ENCODE measurements at places on chromosomes 3 and 15.

DNA sequence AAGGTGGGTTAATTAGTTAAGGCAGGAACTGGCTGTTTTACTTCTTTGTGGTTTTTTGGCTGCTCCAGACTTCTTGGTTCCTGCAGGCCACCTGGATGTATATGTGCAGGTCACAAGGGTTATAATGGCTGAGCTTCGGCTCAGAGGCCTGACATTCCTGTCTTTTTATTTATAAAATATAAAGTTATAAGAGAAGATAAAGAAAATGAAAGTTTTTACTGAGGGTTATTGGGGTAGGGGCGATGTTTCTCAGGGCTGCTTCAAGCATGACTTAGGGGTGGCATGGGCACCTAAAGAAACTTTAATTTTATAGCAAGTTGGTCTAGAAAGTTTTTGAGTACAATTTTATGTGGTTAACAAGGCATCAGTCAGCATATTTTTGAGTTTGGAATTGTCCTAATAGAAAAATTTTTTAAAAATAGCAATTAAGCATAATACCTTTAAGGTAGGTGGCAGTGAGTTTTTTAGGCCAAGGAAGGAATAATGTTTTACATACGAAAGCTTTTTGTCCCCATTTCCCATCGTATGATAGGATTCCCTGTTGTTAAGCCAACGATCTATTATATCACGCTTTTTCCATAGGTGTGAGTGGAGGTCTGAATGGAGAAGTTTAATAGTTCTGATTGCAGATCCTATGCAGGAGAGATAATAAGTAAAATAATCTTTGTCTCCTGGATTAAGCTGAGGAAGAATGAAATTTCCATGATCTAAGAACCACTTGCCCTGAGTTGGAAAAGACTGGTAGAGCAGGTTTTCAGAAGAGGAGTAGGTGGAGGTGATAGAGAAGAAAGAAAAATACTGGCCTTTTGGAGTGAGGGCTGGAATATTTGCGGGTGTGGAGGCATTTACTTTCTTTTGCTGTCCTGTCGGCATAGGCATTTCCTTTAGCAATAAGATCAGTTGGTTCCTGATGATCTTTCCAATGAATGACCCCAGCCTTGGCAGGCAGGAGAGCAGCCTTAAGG is 10.1 kb downstream of the STRIT1 start:
- DNase-seq, result no peak

DNA sequence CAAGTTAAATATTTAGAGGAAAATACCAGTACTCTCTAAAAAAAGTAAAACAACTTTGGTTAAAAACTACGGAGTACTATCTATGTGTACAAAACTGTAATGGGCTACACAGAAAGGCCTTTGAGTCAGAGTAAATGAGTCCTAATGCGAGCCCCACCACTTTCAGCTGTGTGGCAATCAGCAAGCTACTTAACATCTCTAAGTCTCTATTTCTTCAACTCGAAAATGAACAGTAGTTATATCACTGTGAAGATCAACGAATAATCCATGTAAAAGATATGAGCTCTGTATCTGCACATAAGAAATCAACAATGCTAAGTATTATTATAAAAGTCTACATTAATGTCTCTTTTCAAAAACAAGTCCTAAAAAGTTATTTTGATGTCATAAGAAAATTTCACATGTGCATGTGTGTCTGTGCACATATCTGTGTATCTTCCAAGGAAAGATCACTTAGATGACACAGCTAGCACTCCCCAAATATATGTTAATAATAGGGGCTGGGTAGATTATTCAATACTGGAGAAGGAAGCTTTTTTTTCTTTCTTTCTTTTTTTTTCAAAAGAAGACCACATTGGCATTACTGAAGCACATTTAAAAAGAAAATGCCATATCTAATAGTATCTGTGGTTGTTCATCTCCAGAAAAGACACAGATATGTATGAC is 58.8 kb downstream of the TBC1D5 start:
- no peak for DNase-seq

- no peak for DNase-seq
Observed at GRCh38 chr3:122387709-122388108, 3.7 kb downstream of the FAM162A start.

GRCh38 chr3:47741925-47742324 is 39.8 kb downstream of the SMARCC1 start:
- peak; percentile 24 for DNase-seq

DNA sequence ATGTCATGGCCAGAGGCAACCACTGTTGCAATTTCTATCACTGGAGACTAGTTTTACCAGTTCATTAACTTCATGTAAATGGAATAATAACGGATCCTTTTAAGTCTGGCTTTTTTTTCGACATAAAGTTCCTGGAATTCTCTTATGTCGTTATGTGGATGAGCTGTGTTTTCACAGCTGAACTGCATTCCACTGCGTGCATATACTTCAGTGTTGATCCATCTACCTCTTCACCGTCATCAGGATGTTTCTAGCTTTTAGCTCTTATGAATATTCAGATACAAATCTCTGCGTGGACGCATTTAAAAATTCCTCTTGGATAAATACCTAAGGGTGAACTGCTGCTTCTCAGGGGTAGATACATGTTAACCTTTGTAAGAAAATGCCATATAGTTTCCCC is 15.6 kb upstream of the CYFIP1 start:
- DNase-seq, result no peak

Measured in GM10248 (cell line).